Mononuclear cell (primary cell): ENCODE measurements at places on chromosomes 6 and 20. TPM values are rescaled to one million over a fixed set of nuclear protein-coding genes. Genes with fewer than 3 reads are reported as not detected.

CD164 gene
- 195 TPM for total RNA-seq

ZNF831 gene
- 19.8 TPM for total RNA-seq

PCED1A gene
- 30.0 TPM for total RNA-seq

CRYBG1 gene
- 60.9 TPM for total RNA-seq

ACOT13 gene
- 0.31 TPM for total RNA-seq

TPD52L1 gene
- total RNA-seq, result 0.31 TPM

DDX43 gene
- total RNA-seq, result 1.6 TPM
